Uterine smooth muscle cell (primary cell): ENCODE measurements at places on chromosomes 5 and 9. TPM values are rescaled to one million over a fixed set of nuclear protein-coding genes. Genes with fewer than 3 reads are reported as not detected.

LMX1B gene
- not detected in 2 replicates for total RNA-seq

MAMDC2 gene
- 2.4 and 2.5 TPM in 2 replicates for total RNA-seq

IL17B gene
- 0.22 TPM in 1 of 2 replicates, not detected in the other for total RNA-seq

TLN1 gene
- total RNA-seq = 584 and 593 TPM in 2 replicates

CDX1 gene
- total RNA-seq = 0.12 TPM in 1 of 2 replicates, not detected in the other

TMC1 gene
- total RNA-seq = 0.62 and 2.1 TPM in 2 replicates

RPL37 gene
- total RNA-seq = 205 and 457 TPM in 2 replicates
